ENCODE measurements at places on chromosomes 6 and 20. TPM values are rescaled to one million over a fixed set of nuclear protein-coding genes. Genes with fewer than 3 reads are reported as not detected.

GRCh38 chr20:4966826-4967751 is 34.2 kb downstream of the SLC23A2 start:
- no peak overlapping the region for H3K27ac ChIP-seq
- DNase-seq = no peak
- peaks cover 4% of the 10 kb centered on the region for H3K4me1 ChIP-seq
- H3K27me3 ChIP-seq = no peaks in the 10 kb centered on the region
- H3K36me3 ChIP-seq = peaks cover 11% of the 10 kb centered on the region

GRCh38 chr6:26532699-26533531 is 5.3 kb upstream of the HMGN4 start:
- peak overlapping the region; percentile 88 for H3K27ac ChIP-seq
- peaks cover 36% of the 10 kb centered on the region for H3K4me1 ChIP-seq
- DNase-seq = no peak
- H3K27me3 ChIP-seq = no peaks in the 10 kb centered on the region

GRCh38 chr6:112957536-112957916 is 610.4 kb downstream of the RFPL4B start:
- no peak for DNase-seq
- H3K4me1 ChIP-seq = peaks cover 16% of the 10 kb centered on the region
- H3K36me3 ChIP-seq = peaks cover 5% of the 10 kb centered on the region
- no peak overlapping the region for H3K4me3 ChIP-seq

GRCh38 chr6:122681705-122682104 is 71.5 kb downstream of the PKIB start:
- H3K4me1 ChIP-seq = no peaks in the 10 kb centered on the region
- no peak overlapping the region for H3K27ac ChIP-seq
- peaks cover 7% of the 10 kb centered on the region for H3K36me3 ChIP-seq
- H3K4me3 ChIP-seq = no peak overlapping the region

DNA sequence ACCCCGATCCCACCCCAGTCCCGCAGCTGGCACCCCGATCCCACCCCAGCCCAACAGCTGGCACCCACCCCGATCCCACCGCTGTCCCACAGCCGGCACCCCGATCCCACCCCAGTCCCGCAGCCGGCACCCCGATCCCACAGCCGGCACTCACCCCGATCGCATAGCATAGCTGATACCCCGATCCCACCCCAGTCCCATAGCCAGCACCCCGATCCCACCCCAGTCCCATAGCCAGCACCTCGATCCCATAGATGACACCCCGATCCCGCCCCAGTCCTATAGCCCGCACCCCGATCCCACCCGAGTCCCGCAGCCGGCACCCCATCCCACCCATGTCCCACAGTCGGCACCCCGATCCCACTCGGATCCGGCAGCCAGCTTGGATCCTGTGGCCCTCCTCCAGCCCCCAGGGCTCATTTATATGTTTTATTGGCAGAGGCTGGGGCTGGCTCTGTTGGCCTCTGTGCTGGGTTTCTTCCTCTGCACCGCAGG is 897 bp upstream of the GMEB2 start:
- H3K36me3 ChIP-seq = no peaks in the 10 kb centered on the region
- H3K27me3 ChIP-seq = no peaks in the 10 kb centered on the region
- peak overlapping the region; percentile 71 for H3K4me3 ChIP-seq
- no peak overlapping the region for H3K27ac ChIP-seq

Gene LY6G6C
- not detected for total RNA-seq

Gene DHX35
- 7.8 TPM for total RNA-seq
